Stimulated activated CD4-positive, alpha-beta T cell treated with anti-CD3 and anti-CD28 coated beads, Interleukin-1b, Interleukin-23, amount 100 ng/mL, for 1 hour (primary cell): ENCODE measurements at places on chromosomes 11 and 22.
A peak's percentile ranks its signal among the peaks of the same experiment; 100 is the strongest.

DNA sequence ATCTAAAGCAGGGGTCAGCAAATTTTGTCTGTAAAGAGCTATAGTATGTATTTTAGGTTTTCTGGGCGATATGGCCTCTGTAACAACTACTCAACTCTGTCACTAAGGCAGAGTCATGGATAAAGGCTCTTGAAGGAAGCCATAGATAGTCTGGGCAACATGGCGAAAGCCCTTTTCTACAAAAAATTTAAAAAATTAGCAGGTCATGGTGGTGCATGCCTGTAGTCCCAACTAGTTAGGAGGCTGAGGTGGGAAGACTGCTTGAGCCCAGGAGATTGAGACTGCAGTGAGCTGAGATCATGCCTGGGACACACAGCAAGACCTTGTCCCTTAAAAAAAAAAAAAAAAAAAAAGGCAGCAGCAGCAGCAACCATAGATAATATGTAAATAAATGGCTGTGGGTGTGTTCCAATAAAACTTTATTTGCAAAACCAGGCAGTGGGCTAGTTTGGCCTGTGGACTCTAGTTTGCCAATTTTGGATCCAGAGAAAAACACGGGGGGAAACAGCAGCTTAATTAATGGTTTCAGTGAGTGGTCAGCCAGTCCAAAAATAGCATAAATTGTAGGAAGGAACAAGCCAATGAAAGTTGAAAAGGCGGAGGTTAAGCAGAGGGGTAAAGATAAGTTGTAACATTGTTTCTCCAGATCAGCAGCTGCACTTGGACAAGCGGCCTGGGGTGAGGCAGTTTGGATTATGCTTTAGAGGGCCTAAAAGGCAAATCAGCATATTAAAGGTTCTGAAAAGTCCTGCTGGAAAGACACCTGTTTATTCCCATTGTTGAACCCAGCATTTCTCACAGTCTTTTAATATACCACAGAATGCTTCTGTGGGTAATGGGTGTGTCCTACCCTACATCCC lies 62.6 kb downstream of the KIAA1671 start:
- DNase-seq, result no peak

GRCh38 chr22:39300186-39300830 lies 19.1 kb downstream of the RPL3 start:
- no peak for DNase-seq

DNA sequence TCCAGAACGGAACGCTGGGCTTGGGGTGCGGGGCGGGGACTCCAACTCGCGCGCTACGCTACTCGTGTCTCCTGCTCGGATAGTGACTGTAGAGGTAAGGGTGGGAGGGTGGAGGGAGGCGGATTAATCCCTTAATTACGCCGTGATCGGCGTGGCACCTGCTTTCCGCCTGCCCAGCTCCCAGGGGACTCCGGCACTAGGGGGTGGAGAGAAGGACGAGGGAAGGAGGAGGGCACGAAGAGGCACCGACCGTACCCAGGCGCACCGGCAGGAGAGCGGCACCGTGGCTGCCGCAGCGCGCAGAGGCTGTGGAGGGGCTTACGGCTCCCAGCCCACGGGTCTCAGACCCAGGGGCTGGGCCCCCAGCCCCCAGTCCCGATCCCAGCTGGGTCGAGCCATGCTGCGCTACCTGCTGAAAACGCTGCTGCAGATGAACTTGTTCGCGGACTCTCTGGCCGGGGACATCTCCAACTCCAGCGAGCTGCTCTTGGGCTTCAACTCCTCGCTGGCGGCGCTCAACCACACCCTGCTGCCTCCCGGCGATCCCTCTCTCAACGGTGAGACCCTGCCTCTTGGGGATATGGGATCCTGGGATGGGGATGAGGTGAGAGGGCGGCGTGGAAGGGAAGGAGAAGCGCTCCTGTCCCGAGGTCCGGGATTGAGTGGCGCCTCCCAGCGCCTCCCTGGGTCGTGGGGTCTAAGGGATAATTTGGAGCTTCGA lies at the start of gene ROBO3:
Gene ROBO3, plus strand, starts transcription at position 252 of the 721 bp plus-strand sequence. Its CDS starts 146 bp downstream, at position 398.
- no peak for DNase-seq

GRCh38 chr11:121451986-121452608 lies at the start of gene SORL1:
Gene SORL1, plus strand, starts transcription at chr11:121452314. Its CDS starts 18 bp downstream, at chr11:121452332.
- DNase-seq, result peak; percentile 39

- no peak for DNase-seq
These were observed 24.6 kb downstream of the LRFN4 start for GRCh38 chr11:66881451-66881835.

DNA sequence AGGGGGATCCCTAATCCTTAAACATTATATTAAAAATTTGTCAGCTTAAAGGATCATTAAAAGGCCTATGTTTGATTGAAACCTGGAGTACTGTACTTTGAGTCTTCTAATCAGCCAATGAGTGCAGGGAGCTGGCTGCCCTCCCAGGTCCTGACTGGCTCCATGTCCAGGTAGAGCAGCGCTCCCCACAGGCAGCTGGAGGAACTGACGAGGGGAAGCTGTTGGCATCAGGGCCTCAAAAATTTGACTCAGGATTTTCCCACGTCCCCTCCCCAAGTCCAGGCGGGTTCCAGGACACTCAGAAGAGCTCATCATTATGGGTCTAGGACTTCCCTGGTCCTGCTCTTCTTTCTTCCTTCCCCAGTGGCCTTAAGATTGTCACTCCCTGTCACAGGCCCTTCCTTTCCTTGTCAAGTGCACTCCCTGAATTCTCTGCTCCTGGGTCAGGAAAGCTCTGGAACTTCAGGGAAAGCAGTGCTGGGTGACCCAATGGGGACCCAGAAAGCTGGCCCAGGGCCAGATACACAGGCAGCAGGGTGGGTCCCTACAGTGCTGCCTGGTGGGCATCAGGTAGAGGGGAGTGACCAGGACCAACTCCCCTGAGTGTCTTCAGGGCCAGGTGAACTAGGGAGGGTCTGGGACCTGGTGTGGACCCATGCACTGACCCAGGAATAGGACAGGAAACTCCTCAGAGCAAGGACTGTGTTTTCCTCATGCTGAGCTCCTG lies 65.5 kb downstream of the GGTLC2 start:
- DNase-seq, result no peak

DNA sequence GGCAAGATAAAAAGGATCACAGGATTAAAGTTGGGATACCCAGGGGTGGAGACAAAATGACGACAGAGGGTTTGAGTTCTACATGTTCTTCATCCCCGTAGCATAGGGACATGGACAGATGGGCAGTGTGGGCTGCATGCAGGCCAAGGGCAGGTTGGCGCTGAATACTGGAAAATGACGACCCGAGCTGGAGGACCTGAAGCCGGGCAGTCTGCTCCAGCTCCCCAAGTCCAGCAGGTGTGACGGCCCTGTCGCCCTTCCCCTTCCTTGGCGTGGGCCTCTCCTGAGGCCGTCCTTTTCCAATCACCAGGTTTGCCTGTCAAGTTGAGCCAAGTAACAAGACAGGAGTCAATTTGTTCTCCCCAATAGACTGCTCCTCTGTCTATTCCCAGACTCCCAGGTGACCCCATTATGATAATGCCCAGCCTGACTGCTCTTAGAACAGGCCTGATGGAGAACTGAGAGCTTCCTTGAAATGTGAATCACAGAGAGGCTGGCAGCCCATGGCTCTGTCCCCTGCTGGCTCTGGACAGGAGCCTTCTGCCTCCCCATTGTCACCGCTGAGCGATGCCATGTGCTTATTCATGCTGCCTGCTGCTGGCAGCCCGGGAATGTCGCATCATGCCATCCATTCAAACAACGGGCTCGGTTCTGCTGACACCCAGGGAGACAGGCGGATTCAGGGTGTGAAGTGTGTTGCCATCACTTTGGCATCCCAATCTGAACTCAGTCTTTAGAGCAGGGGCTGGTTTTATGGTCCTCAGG lies 392.1 kb downstream of the NTM start:
- DNase-seq, result no peak

- DNase-seq, result no peak
These were observed 49.1 kb downstream of the C11orf91 start for GRCh38 chr11:33651555-33651954.

DNA sequence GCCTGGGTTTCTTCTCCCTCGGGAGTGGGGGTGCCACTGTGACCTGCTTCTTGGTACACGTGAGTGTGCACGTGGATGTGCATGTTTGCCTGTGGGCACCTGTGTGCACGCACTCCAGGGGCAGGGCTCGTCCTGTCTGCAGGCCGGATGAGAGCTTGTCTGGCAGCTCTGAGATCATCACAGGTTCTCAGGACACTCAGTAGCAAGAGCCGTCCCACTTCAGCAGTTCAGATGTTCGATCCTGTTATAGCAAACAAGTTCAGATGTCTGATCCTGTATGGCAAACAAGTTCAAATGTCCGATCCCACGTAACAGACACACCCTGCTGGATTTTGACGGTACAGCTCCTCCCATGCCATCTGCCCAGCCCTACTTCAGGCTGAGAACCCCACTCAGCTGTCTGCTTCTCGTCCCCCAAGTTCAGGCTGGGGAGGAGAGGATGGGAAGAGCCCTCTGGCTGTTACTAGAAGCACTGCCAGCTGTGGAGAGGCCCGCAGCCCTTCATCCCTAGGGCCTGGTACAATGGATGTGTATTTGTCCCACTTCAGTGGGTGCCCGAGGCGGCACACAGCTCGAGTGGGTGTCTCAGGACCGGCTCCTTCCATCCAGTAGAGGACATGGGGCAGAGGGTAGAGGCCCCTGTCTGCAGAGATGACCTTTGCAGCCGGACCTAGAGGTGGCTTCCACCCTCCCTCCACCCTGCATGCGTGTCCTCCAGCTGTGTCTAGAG lies 1126.9 kb downstream of the BRD1 start:
- no peak for DNase-seq

- no peak for DNase-seq
These were observed 7.9 kb upstream of the C1QTNF6 start for GRCh38 chr22:37195921-37196320.

DNA sequence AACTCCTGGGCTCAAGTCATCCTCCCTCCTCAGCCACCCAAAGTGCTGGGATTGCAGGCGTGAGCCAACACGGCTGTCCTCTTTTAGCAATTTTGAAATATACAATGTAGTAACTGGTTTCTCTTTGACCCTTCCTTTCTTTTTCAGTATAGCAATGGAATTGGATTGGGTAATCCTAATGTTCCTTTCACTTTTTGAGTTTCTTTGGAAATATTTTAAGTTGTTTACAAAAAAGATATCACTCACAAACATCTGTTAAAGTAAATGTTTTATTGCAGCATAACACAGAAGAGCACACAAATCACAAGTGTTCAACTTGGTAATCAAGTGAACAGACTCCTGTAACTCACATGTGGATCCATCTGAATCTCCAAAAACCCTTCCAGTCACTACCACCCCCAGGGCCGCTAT lies 44.6 kb upstream of the EP300 start:
- no peak for DNase-seq

- DNase-seq, result no peak
These were observed 121.7 kb downstream of the SGSM3 start for GRCh38 chr22:40491990-40492631.

DNA sequence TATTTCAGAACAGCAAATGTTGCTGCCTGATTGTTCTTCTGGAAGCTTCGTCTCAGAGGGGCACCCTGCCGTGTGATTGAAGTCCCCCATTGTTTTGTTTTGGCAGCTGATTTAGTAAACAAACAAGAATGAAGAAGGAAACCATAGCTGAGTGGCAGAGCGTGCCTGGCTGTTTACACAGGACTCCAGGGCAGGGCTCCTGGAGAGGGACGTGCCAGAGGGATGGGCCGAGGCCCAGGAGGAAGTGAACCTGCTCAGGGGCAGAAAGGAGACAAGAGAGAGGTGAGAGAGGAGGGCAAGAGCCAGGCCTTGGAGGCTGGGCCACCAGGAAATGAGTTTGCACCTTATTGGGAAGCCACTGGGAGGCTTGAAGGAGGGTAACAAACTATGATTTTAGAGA lies 85.5 kb upstream of the B3GAT1 start:
- no peak for DNase-seq

- no peak for DNase-seq
These were observed 149.9 kb downstream of the SPATA19 start for GRCh38 chr11:133695387-133695786.

- no peak for DNase-seq
These were observed 21.4 kb downstream of the UVRAG start for GRCh38 chr11:75836417-75836816.

GRCh38 chr22:41429232-41429950 lies 17.2 kb downstream of the TOB2 start:
- no peak for DNase-seq

- peak; percentile 52 for DNase-seq
These were observed 2.3 kb downstream of the C1QTNF5 start for GRCh38 chr11:119338318-119338890.

- DNase-seq, result peak; percentile 40
These were observed 5.6 kb downstream of the RGL4 start for GRCh38 chr22:23696326-23696851.

GRCh38 chr11:95074792-95075563 lies 8.3 kb downstream of the SRSF8 start:
- no peak for DNase-seq

- no peak for DNase-seq
These were observed 91.5 kb upstream of the TBCEL start for GRCh38 chr11:120932305-120932915.

GRCh38 chr11:64989416-64989815 lies 7.4 kb downstream of the BATF2 start:
- no peak for DNase-seq

- no peak for DNase-seq
These were observed 133.3 kb upstream of the GUCY1A2 start for GRCh38 chr11:107151579-107151978.

GRCh38 chr11:36492724-36493304 lies 17.3 kb downstream of the TRAF6 start:
- no peak for DNase-seq

DNA sequence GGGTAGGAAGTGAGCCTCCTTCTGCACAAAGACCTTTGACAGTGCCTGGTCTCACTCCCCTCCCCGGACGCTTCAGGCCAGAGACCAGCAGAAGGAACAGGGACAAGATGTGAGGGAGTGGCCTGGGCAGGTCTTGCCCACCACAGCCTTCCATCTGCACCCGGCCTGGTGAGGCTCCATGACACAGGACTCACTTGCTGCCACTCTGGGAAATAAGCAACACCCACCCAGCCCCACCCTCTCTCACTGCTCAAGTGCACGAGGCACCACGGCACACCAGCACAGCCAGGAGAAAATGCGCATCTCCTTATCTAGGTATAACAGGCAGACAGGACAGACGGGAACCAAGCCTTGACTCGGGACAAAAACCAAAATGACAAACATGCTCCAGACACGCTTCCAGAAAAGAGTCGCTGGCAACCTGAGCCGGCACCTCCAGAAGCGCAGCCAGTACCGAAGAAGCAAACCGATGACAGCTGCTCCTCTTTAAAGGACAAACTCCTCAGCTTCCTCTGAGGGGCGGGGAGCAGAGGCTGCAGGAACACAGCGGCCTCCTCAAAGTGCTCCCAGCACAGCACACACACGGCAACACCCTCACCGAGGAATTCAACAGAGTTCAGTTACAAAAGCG lies 41.7 kb downstream of the BRD1 start:
- no peak for DNase-seq
